ENCODE measurements at places on chromosomes 1 and 21. TPM values are rescaled to one million over a fixed set of nuclear protein-coding genes. Genes with fewer than 3 reads are reported as not detected.

- no peak for DNase-seq
These were observed 49.1 kb upstream of the IFNLR1 start for GRCh38 chr1:24235921-24236788.

DNA sequence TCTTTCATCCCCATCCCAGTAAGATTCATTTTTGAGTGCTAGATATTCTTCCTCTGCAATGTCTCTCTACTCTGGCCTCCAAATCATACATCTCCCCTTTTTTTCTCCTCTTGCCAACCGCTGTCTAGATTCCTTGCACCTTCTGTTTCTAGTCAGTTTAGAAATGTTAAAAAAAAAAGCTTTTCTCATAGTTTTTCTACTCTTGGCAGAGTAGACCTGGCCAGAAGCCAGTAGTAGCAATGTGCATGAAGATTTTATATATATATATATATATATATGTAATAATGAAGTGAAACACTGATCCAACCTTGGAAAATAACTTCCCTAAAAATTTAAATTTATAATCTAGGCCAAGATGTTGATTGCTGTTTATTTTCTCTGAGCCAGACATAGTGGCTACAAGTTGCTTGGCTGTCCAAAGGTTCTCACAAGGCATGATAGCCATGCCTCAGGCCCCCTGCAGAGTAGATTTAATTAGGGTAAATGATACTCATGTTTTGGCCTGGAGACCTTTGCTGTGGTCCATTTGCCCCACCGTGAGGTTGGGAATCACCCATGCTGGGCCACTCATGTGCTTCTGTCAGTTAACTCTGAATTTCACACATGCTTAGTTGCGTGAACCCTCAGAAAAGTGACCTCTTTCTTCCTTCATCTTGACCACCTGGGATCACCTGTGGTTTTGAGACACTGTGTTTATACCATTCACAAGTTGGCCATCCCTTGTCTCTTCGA is 103.4 kb upstream of the KCNE2 start:
- DNase-seq: no peak

Gene ASAP3
- 22.9 TPM for total RNA-seq

DNA sequence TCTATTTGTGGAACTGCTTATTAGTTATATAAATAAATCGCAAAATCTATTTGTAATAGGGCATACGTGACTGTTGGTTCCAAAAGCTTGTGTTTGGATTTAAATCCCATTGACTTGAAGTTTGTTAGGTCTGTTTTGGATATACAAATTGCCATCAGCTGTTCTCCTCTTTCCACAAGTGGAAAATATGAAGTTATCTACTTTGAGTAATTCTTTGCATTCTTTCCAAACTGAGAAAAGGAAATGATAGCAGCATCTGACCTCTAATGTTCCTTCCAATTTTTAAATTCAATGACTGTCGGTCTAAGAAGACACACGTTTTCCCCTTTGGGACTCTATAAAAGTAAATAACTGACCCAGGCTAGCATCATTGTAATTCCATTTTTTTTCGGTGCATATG is 165.7 kb upstream of the SGIP1 start:
- DNase-seq: no peak

GRCh38 chr1:212207822-212208520 is 77.2 kb upstream of the PPP2R5A start:
- DNase-seq: no peak

DNA sequence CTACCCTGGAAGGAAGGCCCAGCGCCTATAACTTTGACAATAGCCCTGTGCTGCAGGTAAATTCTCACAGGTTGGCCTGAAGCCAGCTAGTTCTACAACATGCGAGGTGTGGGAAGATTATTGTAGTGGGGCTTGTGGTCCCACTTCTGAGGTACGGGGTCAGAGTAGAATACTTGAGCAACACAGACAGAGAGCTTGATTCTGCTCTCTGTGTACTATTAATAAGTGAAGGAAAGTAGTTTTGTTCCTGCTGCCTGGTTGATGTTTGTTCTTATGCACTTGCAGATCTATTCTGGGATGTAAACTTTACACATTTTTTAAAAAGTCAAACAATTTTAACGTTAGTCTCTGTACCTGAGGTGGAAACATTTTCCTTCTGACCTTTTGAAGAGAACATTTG is 80.4 kb downstream of the LAMC1 start:
- DNase-seq: no peak

Measured in colonic mucosa (tissue), 4 donors.